ENCODE measurements at places on chromosomes 6 and 20. TPM values are rescaled to one million over a fixed set of nuclear protein-coding genes. Genes with fewer than 3 reads are reported as not detected.

Gene FAM217A
- not detected for total RNA-seq

Gene SLC17A2
- total RNA-seq = not detected

Gene TENT5A
- total RNA-seq = 58.2 TPM

Gene SLC22A16
- total RNA-seq = 1.6 TPM

Gene IDH3B
- 48.3 TPM for total RNA-seq
